Stimulated activated CD4-positive, alpha-beta T cell treated with anti-CD3 and anti-CD28 coated beads, Interleukin-15, amount 100 ng/mL, for 1 hour (primary cell): ENCODE measurements at places on chromosomes 4 and X.

GRCh38 chr4:105971036-105971435 lies 75.8 kb downstream of the NPNT start:
- no peak for DNase-seq

- no peak for DNase-seq
These were observed 18.4 kb downstream of the IQSEC2 start for GRCh38 chrX:53262918-53263394.

DNA sequence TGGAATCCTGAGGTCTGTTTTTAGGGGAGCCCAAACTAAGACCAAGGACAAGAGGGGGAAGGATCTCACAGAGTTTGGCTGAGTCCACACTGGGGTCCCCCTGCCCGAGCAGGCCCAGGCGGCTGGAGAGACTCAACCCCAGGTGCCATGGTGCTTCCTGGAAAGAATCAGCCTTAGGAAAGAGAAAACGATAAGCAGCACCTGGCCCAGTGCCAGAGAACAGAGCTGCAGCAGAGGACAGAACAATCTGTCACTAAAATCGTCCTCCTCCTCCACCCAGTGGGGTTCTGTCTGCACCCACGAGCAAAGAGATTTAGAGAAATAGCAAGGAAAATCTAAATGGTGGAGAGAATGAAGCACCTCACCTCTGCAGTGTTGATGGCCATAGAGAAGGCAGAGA lies 470.5 kb downstream of the BCOR start:
- no peak for DNase-seq

GRCh38 chr4:38144031-38144430 lies 183.8 kb downstream of the PTTG2 start:
- DNase-seq = no peak

DNA sequence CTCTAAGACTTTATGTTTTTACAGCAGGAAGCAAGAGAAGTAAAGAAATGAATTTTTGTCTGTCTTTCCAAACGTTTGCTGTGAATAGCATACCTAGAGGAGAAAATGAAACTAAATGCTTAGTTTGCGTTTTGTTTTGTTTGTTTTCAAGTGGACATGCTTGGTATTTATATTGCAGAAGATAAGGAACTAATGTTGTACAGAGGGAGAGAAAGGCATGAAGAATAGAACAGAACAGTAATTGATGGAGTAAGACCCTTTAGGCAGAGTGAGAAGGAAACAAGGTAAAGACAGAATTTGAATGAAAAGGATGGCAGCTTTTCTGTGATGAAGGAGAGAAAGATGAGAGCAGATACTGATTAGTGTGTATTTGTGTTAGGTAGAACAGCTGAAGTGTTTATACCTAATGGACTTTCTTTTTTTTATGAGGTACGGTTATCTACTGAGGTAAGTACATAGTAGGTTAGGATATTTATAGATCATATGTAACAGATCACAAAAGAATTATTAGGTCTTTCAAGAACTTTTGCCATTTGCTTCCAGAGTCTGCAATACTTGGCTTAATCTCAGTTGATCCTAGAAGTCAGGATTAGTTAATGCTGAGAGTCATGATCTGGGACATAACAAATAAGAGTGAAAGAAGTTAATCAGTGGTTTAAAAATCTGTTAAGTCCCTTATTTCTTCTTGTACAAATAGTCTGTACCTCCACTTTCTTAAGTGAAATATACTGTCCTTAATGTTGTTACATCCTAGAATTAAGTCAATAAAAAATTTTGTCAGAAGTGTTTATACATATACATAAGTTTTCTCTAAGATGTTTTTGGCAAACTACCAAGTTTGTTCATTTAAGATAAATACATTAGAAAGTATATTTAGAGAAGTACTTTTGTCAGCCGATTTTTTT lies 36.8 kb downstream of the FABP2 start:
- no peak for DNase-seq

GRCh38 chr4:175106301-175106700 lies 188.1 kb downstream of the ADAM29 start:
- no peak for DNase-seq

- DNase-seq = no peak
These were observed 461.2 kb upstream of the PCDH7 start for GRCh38 chr4:30258949-30259348.

- no peak for DNase-seq
These were observed 14.8 kb downstream of the AMTN start for GRCh38 chr4:70533211-70533610.

DNA sequence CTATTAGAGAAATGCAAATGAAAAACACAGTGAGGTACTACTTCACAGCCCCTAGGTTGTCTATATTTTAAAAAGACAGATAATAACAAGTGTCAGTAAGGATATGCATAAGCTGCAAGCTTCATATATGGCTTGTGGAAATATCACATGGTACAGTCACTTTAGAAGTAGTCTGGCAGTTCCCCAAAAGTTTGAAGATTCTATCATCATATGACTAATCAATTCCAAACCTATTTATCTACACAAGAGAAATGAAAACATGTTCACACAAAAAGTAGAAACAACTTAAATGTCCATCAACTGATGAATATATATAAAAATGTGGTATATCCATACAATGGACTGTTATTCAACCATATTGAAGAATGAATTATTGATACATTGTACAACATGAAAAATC lies 185.8 kb upstream of the STK26 start:
- DNase-seq = no peak

GRCh38 chrX:140505421-140506337 lies 810 bp upstream of the SOX3 start:
- DNase-seq = no peak

DNA sequence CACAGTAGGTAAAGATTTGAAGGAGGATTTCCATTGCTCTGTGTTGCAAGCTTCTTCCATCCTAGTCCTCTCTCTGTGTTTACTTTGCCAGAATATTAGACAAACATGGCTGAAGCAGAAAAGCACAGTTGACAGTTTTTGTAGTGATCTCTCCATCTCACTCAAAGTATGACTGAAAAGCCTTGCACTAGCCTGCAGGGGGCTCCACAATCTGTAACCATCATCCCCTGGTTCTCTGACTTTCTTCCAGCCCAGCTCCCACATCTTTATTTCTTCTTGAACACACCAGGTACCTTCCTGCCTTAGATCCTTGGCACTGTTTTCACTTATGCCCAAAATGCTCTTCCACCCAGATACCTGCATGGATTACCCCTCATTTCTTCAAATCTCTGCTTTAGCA lies 34.1 kb upstream of the HHIP start:
- DNase-seq = no peak
